ENCODE measurements at places on chromosomes 13 and 19.

DNA sequence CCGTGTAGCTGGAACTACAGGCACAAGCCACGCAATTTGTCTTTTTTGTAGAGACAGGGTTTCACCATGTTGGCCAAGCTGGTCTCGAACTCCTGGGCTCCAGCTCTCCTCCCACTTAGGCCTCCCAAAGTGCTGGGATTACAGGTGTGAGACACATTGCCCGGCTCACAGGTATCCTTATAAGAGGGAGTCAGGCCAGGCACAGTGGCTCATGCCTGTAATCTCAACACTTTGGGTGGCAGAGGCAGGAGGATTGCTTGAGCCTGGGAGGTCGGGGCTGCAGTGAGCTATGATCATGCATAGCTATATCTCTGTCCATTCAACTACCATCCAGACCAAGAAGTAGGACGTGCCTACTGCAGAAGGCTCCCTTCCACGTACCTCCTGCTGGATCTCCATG is 10.2 kb upstream of the IGLON5 start:
- DNase-seq: no peak

GRCh38 chr13:45109102-45109720 is 11.1 kb upstream of the GTF2F2 start:
- DNase-seq: no peak

GRCh38 chr13:20441056-20441455 is 84.6 kb downstream of the CRYL1 start:
- no peak for DNase-seq

DNA sequence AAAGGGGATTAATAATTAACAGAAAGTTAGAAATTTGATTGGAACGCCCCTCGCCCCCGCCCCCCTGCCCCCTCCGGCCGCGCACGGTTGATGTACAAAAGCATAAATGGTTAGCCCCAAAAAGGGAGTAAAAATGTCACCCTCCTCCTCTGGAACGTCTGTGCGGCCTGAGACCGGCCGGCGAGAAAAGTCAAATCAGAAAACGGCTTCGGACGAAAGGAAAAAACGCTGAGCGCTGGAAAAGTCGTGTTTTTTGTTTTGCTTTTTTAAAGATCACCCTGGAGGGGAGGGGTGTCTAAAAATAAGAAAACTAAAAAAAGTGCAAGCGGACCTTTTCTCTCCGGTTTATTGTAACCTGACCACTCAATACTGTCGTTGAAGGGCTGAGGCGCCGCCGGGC is 13.2 kb downstream of the MEX3D start:
- DNase-seq: no peak
